Activated CD8-positive, alpha-beta memory T cell treated with anti-CD3 and anti-CD28 coated beads, Interleukin-2, amount 50 U/mL, for 4 hours (primary cell): ENCODE measurements at places on chromosomes 12 and 14.

GRCh38 chr14:101521978-101522377 lies 39.3 kb upstream of the DIO3 start:
- no peak for DNase-seq

DNA sequence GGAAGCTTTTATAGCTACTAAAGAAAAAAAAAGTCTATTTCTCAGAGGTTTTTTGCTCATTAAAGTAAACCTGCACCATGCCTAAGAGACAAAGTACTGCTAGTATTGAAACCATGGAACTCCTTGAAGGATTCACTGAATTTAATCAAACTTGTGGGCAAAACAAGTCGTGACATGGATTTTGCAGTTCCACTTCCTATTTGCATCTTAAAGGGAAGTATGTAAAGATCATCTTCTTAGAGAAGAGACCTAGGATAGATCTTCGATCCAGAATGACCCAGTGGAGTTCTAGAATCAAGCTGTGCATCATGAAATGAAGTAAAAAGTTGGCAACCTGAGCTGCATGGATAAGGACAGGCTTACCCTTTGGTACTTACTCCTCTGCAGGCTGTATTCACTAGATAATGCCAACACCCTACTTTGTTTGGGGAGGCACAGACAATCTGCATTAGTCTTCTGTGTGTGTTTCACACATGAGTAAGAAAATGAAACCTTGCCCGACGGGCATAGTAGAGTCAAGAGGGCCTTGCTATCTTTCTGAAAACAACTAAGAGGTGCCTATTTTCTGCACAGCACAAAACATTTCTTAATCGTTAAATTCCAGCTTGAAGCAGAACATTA lies 1.9 kb downstream of the GNG2 start:
- DNase-seq = no peak

- no peak for DNase-seq
Measured at GRCh38 chr14:105473033-105473676, 1.5 kb upstream of the CRIP2 start.

DNA sequence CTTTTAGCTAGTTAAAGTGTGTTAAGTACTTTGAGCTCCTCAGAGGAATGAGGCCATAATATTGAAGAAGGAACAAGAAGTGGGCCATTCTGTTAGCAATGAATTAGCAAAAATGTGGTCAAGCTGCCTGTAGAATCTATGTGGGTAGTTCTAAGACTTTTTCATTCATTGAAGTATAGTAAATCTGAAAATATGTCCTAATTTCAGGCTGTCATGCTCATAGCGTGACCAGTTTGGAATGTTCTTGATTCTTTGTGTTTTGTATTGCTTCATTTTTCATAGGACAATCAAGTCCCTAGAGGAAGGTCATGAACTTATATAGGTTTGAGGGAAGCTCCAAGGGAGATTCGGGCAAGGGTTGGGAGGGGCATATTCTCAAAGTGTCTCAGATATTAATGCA lies 11.4 kb downstream of the ATP23 start:
- DNase-seq = no peak

- DNase-seq = no peak
Measured at GRCh38 chr12:55707219-55707671, 459 bp downstream of the ITGA7 start.

DNA sequence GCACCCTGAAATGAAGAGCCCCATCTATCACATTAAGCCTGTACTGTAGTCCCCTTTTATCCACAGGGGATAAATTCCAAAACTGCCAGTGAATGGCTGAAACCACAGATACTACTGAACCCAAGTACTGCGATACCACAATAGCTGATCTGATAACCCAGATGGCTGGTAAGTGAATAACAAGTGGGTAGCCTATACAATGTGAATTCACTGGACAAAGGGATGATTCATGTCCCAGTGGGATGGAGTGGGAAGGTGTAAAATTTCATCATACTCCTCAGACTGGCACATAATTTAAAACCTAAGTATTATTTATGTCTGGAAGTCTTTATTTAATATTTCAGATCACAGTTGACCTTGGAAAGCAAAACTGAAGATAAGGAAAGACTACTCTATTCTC lies 201.3 kb downstream of the GPHN start:
- no peak for DNase-seq

DNA sequence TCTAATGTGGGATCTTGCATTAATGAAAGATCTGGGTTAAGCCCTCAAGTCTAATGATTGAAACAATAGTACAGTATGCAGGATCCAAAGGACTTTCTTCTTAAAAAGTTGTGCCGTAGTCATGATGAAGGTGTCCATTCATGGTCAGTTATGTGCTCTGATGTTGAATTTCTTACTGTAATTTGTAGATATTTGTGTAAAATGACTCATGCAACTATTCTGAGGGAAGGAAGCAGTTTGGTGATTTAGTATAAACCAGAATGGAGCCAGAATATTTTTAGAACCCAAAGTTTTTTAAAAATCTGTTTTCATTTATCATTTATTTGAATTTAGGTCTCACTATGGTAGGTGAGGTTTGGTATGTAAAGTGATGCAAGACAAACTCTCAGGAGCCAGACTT lies 151.2 kb downstream of the AKAP6 start:
- no peak for DNase-seq
